ENCODE measurements at places on chromosomes 3 and 15.

- DNase-seq = no peak
These were observed 3.2 kb upstream of the EIF1B start for GRCh38 chr3:40306336-40306735.

GRCh38 chr15:78072080-78072892 lies 5.2 kb downstream of the TBC1D2B start:
- no peak for DNase-seq

- no peak for DNase-seq
These were observed 43.9 kb downstream of the PPCDC start for GRCh38 chr15:75067123-75067830.

DNA sequence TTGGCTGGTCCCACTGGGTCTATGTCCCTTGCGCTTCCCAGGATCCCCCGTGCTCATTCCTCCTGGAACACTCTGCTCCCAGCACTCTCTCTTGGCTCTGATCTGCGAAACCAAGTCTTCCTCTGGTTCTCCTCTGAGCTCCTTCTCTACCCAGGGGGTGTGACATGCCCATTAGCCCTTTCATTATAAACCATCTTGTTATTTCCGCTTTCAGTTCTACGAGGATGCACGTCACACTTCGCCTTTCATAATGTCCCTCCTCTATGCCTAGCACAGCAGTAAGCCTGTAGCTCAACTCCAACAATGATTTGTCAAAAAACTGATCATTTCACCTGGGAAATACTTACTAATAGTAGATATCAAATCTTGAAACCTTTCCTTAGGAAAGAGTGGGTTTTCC lies 52.0 kb upstream of the RAD18 start:
- no peak for DNase-seq

- DNase-seq = no peak
These were observed 57.1 kb downstream of the CALML4 start for GRCh38 chr15:68148039-68148438.

DNA sequence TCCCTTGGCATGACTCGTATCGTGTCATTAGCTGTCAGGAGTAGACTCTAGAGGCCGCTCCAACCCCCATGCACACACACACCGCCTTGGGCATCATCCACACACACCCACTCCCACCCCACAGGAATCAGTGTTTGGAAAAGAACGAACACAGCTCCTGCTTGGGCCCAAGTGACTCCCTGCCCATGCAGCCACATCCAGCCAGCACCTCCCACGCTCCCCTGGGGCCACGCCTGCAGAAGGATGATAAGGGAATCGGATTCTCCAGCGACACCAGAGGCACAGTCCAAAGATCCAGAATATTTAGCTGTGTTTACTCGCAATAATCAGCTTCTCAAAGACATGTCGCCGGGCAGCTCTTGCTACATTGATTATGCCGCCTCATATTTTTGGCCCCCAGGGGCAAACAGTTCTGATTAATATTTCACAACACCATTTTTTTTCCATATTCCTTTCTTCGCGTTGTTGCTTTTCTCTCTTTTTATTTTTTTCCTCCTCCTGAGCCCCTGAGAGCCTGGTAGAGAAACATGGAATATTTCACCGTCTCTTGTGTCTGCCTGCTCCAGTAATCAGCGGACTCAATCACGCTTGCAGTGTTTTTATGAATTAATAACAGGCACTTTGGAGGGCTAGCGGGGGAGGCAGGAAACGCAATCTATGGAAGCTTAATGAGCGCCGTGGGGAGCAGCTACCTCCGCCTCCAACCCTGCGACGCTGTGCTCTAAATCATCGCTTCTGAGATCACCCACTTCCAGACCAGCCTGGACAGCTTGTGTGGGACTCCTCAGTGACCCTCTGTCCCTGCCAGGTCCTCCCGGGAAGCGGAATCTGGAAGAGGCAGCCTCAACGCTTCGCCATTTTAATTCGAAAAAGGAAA lies 221.4 kb downstream of the TLE3 start:
- DNase-seq = no peak

GRCh38 chr3:42088803-42089530 lies 2.2 kb upstream of the TRAK1 start:
- no peak for DNase-seq

GRCh38 chr3:134849561-134849960 lies 54.5 kb downstream of the EPHB1 start:
- no peak for DNase-seq

DNA sequence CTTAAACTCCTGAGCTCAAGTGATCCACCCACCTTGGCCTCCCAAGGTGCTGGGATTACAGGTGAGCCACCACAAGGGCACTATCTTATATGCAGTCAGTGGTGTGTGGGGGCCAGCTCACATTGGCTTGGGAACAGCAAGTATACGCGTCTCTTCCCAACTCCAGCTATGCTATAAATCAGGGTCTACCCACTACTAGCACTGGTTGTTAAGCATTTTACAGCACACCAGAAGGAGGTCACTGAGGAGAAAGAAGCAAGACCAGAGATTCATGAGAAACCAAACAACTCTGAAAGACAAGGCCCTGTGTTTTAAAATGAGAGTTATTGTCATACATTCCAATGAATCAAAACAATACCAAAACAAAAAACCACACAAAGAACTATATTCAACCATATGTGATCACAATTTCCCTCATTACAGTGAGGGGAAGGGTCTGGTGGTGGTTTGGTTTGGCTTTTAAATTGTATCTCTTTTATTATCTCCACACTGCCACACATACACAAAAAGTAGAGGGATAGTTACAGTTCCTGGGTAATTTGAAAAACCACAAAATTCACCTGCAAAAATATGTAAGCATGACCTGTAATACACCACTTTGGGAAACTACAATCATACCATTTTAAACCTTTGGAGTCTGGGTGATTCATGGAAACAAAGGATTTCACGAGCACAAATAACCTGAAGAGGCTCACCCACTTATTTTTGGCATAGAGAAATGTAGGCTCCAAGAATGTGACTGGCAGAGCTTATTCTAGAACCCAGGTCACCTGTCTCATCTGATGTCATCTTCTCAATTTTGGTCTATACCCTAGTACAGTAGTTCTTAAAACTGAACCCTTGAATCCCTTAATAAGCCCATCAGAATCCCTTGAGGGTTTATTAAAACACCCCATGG lies 5.2 kb downstream of the MAGI1 start:
- no peak for DNase-seq

DNA sequence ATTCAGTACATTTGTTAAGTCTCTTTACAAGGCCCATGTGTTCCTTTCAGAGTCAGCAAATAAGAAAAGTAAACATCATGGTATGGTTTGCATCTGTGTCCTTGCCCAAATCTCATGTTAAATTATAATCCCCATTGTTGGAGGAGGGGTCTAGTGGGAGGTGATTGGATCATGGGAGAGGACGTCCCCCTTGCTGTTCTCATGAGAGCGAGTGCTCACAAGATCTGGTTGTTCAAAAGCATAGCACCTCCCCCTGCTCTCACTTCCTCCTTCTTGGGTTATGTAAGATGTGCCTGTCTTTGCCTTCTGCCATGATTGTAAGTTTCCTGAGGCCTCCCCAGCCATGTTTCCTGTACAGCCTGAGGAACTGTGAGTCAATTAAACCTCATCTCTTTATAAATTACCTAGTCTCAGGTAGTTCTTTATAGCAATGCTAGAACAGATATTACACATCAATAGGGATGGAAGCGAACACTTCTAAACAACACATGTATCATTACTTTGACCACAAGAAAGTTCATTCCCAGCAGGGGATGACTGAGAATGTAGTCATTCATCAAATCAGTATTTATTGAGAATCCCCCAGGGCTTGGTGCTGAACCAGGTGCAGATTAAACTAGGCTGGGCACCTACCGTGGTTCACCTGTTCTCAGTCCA lies 4.1 kb downstream of the EFCAB12 start:
- no peak for DNase-seq

DNA sequence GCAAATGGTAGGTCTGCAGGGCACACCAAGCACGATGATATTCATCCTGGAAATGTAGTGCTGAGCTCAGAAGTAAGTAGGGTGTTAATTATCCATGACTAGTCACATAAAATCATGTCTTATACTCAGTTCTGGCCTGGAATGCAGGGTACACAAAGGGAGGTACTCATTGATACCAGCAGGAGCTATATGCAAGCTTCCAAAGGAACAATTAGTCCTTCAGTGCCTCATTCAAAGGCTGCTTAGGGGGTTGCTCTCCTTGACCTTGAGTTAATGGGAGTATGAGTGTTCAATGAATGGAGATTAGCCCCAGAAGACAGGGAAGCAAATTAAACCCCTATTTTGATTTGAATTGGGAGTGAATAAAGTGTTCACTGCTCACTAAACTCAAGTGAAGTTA lies 38.3 kb downstream of the CNTN6 start:
- DNase-seq = no peak

GRCh38 chr3:27385504-27385903 lies 16.3 kb upstream of the NEK10 start:
- DNase-seq = no peak

DNA sequence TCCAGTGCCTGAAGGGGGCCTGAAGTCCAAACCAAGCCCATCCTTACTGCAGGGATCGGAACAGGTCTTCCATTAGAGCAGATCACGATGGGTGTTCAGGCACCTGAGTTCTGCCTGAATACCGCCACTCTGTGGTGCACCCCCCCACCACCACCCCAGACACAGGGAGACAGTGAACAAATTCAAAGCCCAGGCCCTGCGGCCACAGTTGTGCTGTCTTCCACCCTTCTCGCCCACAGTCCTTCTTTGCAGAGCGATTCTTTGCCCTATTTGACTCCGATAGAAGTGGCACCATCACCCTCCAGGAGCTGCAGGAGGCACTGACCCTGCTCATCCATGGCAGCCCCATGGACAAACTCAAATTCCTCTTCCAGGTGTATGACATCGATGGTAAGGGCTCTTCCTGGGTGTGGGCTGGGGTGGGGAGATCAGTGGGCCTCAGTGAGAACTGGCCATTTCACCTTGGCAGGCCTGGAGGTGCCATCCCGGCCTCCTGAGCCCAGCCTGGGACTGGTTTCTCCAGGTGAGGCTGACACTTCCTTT lies 13.6 kb downstream of the NOX5 start:
- DNase-seq = no peak

Measured in ELF-1 (cell line).